ENCODE measurements at places on chromosomes 4 and X.
A peak's percentile ranks its signal among the peaks of the same experiment; 100 is the strongest.

GRCh38 chr4:47915378-47915777, 995 bp upstream of the NFXL1 start:
- no peak for DNase-seq

GRCh38 chrX:13288671-13289070, 31.2 kb downstream of the ATXN3L start:
- DNase-seq, result no peak

DNA sequence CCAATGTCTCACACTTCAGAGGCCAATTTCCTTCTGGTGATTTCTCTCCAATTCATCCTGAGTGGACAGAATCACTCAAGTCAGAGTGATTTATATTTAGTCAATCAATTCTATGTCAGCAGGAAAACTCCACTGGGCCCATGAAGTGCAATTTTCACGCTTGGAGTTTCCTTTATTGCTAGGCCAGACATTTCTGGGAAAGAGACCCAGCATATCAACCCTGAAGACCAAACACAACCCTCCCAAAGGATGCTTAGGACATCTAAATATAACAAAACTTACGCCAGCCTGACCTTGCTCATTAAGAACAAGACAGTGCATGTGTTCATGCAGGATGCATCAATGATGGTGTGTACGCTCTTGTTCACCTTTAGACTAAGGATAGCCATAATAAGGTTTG, 156.4 kb downstream of the RASL11B start:
- no peak for DNase-seq

GRCh38 chr4:80008351-80008750, 64.7 kb downstream of the ANTXR2 start:
- DNase-seq, result no peak

GRCh38 chr4:132386130-132386529, 763.0 kb upstream of the PCDH10 start:
- DNase-seq, result no peak

DNA sequence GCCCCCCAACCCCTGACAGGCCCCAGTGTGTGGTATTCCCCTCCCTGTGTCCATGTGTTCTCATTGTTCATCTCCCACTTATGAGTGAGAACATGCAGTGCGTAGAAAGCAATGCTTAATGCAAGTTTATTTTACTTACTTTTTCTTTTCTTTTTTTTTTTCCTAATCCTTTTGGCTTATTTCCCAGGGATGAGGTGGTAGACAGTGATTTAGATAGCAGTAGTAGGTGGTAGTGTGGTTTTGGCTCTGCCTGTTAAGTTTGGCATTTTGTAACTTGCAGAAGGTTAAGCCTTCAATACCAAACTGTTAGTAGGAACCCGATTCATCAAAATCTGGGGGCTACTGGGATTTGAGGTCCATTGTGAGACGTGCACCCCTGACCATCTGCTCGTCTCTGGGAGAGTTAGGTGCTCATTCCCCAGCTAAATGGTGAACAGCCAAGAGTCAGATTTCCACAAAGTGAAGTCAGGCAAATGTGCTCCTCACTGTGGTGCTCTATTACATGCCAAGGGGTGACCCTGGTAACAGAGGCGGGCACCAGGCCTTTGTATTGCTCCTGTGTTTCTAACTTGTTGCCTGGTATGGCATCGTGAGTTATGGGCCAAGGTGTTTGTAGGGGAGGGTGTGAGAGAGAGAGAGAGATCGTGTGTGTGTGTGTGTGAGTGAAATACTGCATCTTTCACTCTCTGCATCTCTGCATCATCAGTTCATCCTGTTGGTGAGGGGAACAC, 70.3 kb downstream of the PHOX2B start:
- no peak for DNase-seq

DNA sequence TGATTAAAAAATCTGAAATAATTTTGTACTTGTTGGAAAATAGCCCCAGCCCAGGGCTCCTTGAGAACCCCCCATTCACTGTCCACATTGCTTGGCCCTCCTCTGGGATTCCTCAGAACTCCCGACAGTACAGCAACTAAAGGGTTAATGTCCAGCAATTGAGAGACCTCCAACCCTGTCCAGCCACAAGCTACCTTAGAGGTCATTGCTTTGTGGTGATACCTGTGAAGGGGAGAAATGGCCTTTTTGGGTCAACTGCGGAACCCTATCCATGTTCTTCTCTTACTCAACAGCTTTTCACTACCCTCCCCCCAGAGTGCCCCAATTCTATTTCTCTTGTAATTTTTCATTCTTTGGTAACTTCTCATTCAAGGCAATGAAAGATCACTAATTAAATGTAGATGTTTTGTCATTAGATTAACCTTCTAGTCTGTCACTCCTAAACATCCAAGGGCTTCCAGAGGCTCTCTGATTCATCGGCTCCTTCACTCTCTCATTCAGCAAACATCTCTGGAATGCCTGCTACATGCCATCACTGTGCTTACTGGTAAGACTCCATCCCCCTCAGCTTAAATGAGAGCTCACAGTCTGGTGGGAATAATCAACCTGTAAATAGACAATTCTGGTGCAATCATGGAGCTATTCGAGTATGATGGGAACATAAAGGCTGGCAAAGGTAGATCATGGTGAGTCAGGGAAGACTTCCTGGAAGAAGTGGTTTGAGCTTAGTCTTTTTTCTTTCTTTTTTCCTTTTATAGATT, 241.4 kb upstream of the PGRMC2 start:
- DNase-seq, result peak; percentile 64

DNA sequence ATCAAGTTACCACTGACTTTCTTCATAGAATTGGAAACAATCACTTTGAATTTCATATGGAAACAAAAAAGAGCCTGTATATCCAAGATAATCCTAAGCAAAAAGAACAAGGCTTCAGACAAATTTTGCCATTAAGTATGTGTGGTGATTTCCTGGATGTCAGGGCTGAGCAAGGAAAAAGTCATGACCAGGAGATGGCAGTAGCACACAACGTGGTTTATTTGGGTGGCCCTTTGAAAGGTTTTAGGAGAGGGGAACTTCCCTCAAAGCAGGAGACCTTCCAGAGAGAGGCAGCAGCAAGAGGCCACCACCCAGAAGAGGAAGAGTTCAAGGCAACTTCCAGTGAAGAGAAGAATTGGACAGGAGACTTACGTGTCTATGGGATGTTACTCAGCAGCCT, 18.1 kb upstream of the ZXDB start:
- DNase-seq, result peak; percentile 39

DNA sequence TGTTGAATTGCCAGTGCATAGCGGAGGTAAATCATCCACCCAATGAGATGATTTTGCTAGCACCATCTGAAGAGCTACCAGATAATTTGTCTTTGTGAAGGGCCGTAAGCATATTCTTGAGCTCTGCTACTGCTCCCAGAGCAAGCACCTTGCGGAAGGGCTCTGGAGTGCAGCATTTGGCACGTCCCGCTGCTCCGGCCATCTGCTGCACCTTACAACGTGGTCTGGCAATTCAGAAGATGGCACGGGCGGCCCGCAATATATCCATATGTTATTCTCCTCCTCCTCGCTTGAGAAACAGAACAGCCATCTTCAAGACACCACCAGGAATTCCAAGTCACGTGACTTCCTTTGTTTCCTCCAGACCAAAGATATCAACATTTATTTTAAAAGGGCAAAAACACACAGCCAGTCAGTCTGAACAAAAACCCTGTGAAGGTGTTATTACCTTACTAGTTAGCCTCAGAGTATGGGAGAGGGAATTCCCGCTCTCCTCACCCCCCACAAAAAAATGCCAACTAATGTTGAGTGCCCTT, 1095.7 kb upstream of the TENM3 start:
- no peak for DNase-seq

DNA sequence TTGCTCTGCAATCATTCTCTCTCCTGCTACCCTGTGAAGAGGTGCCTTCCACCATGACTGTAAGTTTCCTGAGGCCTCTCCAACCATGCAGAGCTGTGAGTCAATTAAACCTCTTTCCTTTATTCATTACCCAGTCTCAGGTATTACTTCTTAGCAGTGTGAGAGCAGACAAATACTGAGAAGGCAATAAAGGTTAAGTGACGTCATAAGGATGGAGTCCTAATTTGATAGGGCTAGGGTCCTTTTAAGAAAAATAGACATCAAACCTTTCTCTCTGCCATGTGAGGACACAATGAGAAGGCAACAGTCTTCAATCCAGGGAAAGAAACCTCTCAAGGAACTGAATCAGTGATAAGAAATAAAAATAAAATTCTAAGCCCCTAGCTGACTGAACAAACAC, 1262.7 kb downstream of the FAM133A start:
- no peak for DNase-seq

- peak; percentile 13 for DNase-seq
Observed at GRCh38 chr4:138775890-138776289, 239.7 kb upstream of the NOCT start.

- no peak for DNase-seq
Observed at GRCh38 chr4:158176108-158176507, 3.3 kb upstream of the GASK1B start.

- no peak for DNase-seq
Observed at GRCh38 chrX:7904562-7904961, 22.7 kb downstream of the PNPLA4 start.

DNA sequence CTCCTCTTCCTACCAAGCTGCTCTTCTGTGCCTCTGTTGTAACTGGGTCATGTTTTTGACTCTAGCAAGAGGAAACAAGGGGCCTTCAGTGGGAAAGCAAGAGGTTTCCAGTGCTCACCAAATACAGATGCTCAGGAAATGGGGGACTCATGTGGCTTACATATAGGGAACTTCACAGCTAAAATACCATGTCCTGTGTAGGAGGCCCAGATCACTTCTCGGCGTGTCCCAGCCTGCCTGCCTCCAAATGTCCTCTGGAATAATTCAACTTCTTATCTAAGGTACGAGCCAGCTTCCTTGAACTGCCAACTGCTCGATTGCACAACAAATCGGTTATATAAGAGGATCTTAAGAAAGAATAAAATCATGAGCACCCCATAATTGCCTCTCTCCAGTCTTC, 161.3 kb downstream of the KIT start:
- no peak for DNase-seq

- no peak for DNase-seq
Observed at GRCh38 chrX:143642426-143642825, 6.5 kb upstream of the SLITRK4 start.

DNA sequence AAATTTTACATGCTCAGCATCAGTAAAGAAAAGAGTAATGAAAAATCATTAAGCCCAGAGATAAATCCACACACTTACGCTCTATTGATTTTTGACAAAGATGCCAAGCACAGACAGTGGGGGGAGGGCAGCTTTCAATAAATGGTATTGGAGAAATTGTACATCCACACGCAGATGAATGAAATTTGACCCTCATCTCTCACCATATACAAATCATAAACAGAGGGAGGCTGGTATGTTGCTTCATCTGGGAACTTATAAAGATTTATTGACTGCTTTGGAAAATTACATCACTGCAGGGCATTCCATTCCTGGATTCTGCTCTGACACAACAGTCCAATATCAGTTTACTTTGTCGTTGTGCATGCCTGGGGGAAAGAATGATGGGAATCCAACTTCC, 58.4 kb upstream of the XAGE1A start:
- no peak for DNase-seq

- no peak for DNase-seq
Observed at GRCh38 chr4:94941706-94942105, 184.0 kb downstream of the BMPR1B start.

- no peak for DNase-seq
Observed at GRCh38 chrX:107683931-107684330, 55.6 kb downstream of the PRPS1 start.

DNA sequence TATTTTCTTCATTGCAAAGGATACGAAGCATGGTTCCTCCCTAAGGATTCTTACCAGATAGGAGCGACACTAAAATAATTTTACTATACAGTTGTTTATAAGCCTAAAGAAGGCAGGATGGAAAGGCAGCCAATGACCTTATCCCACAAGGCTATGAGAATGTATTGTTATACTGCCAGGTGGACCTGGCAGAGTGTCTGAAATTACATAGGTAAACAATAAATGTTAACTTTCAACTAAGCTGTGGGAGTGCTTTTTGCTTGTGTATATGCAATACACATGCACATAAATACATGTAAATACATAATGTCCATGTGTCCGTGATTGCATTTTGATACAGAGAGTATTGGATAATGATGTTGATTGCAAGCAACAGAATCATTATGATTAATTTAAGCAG, 850.6 kb downstream of the CENPC start:
- DNase-seq, result no peak

- DNase-seq, result no peak
Observed at GRCh38 chr4:143091862-143092261, 92.9 kb upstream of the USP38 start.

DNA sequence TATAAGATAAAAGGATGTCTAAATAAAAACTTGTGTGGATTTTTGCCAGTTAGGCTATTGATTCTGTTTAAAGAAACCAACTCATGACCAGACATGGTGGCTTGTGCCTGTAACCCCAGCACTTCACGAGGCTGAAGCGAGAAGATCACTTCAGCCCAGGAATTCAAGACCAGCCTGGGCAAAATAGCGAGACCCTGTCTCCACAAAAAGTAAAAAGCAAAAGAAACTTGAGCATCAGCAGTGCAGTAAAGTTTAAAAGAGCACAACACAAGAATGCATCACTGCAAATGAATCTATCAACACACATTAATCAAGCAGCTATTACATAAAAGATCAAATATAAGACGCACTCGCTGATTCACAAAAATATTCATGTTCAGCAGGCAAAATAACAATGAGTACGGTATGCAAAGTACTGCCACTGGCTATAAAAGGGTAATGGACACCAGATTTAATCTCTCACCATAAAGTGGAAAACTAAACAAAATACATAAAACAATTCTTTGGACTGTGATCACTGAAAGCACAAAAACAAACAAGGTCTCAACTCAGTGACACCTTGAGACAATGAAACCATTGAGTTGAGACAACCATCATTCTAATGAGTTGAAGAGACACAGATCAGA, 41.3 kb downstream of the LRBA start:
- no peak for DNase-seq

GRCh38 chr4:172369471-172369959, 556.3 kb downstream of the GALNTL6 start:
- DNase-seq, result no peak

GRCh38 chr4:26157541-26157940, 163.3 kb upstream of the RBPJ start:
- no peak for DNase-seq

DNA sequence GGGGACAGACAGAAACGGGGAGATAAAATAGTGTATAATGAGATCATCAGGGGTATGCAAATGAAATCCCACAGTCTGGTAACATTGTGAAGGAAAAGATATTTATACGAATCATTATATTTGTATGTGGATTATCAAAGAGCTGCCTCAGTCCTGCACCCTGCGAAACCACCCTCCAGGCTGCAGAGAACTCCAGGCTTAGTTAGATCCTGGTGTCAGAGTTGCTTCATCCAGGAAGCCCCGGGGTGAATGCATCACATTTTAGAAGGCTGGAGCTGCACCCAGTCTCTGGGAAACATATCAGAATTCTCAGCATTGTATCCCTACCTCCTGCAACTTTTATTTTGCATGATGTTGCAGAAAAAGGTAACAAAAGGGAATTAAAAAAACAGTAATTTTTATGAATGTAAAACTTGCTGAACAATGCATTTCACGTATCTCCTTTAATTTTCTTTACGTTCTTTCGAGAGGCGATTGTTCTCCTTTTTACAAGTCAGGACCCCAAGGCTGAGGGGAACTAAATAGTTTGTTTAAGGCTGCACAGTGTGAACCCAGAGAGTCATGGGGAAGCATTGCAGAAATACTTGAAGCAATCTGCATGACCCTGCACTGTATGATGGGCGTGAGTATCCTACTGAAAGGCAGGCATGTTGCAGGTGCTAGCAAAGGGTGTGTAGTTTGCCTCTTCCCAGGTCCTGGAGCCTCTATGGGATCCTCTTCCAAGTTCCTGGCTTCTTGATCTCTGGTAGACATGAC, 299.5 kb upstream of the CLNK start:
- no peak for DNase-seq

- no peak for DNase-seq
Observed at GRCh38 chr4:38099908-38100407, 139.8 kb downstream of the PTTG2 start.

- no peak for DNase-seq
Observed at GRCh38 chr4:118883861-118884260, 4.8 kb upstream of the SYNPO2 start.
